HCT116 (cell line): ENCODE measurements at places on chromosomes 5 and 9. TPM values are rescaled to one million over a fixed set of nuclear protein-coding genes. Genes with fewer than 3 reads are reported as not detected.

IL9 gene
- not detected for total RNA-seq

EXOSC2 gene
- 71.5 TPM for total RNA-seq

MSANTD3 gene
- 31.3 TPM for total RNA-seq

ZNF169 gene
- total RNA-seq: 5.4 TPM

ADCY2 gene
- 0.15 TPM for total RNA-seq

MEF2C gene
- 13.0 TPM for total RNA-seq

PTGR1 gene
- total RNA-seq: 53.9 TPM

BHMT gene
- total RNA-seq: 0.44 TPM

CEL gene
- 6.9 TPM for total RNA-seq

RGS7BP gene
- not detected for total RNA-seq

DNA sequence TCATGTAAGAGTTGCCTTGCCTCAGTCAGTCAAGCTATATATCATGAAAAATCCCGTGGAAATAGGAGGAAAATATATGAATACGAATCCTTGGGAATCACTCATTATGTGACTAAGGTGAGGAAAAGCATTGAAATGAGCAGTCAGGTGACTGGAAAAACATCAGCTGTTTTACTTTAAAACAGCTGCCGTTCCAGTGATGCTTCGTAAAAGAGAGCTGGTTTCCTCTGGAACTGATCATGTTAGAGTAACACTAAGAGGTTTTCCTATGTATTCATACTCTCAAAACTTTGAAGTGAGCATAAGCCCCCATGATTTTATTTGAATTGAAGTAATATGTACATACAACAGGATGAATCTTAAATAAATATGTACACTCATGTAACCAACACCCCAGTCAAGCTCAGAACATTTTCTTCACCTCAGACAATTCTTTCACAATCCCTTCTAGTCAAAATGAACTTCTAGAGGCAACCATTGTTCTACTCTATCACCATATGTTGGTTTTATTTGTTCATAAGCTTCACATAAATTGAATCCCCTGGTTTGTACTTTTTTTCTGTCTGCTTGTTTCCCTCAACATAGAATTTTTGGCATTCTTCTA, 107.7 kb downstream of the SLC25A46 start:
- no peaks in the 10 kb centered on the region for H3K4me1 ChIP-seq
- no peak overlapping the region for H3K27ac ChIP-seq
- H3K27me3 ChIP-seq: no peaks in the 10 kb centered on the region
- no peaks in the 10 kb centered on the region for H3K36me3 ChIP-seq
- no peak for DNase-seq

DNA sequence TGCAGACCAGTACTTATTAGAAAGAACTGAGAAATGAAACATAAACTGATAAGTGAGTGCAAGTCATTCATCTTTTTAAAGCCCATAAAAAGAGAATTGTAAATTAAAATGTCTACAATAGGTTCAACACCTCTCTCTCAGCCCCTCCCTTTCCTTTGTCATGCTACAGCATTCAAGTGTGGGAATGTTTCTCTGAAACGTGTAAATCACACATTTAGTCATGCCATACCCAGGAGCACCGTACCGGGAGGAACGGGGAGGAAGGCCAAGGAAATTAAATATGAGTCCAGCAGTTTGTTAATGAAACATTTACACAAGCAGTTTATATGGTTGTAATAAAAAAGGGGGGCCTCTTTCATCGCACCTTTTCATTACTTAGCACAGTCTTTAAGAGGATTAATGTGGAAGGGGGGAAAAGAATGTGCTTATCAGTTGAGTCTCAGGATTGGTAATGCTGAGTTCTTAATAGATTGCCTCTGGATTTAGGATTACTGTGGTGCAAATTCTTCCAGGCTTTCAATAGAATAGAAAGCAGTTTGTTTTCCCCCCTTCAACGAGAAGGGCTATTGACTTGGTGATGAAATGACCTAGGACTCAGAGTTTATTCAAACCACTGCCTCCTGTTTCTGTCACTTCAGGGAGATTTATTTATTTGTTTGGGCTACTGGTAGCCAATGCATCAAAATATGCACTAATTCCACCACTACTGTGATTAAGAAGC, 176.0 kb upstream of the ZNF608 start:
- H3K27me3 ChIP-seq: no peaks in the 10 kb centered on the region
- no peaks in the 10 kb centered on the region for H3K36me3 ChIP-seq
- no peak overlapping the region for H3K27ac ChIP-seq
- no peak for DNase-seq
- H3K4me1 ChIP-seq: no peaks in the 10 kb centered on the region

DNA sequence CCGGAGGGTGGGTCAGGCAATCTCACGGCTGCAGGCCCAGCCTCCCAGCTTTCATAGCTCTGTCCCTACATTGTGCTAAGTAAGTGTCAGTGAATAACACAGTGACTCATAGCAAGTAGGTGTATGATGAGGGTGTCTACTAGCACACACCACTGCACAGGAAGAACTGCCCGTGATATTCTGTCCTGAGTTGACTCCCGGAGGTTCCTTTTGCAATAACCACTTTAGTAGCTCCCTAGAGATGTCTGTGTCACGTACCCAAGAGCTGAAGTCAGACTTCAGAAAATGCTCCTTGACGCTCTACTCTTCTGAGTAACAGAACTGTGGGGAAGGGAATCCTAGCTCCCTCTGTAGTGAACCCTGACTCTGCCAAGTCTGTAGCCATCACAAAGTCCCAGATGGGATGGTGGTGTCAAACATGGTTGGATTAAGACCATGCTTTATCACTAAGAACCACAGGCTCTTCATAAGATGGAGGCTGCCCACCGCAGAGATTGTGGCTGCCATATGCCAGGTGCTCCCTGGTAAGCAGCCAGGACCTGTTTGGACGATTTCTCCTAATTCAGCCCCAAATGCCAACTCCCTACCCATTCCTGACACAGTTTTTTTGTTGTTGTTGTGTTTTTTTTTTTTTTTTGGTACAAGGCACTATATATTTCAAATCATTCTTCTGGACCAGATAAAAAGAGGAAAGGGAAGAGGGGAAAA, 352.6 kb upstream of the PANK3 start:
- no peaks in the 10 kb centered on the region for H3K4me1 ChIP-seq
- H3K27me3 ChIP-seq: peaks cover 70% of the 10 kb centered on the region
- H3K27ac ChIP-seq: no peak overlapping the region
- no peak for DNase-seq
- H3K4me3 ChIP-seq: no peak overlapping the region
- H3K36me3 ChIP-seq: no peaks in the 10 kb centered on the region

DNA sequence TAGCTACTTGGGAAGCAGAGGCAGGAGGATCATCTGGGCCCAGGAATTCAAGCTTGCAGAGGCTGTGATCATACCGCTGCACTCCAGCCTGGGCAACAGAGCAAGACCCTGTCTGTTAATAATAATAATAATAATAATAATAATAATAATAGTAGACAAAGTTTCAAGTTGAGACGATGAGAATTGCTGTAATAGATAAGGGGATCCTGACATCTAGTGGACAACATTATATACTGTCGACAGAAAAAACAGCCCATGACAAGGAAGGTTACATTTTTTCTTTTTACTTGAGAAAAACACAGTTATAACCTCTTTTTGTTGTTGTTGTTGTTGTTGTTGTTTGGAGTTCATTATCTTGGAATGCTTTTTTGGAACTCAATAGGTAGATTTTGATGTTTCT, 35.3 kb downstream of the NDFIP1 start:
- peak; percentile 32 for DNase-seq
- no peak overlapping the region for H3K4me3 ChIP-seq
- peaks cover 13% of the 10 kb centered on the region for H3K36me3 ChIP-seq

- H3K4me1 ChIP-seq: peaks cover 85% of the 10 kb centered on the region
- H3K36me3 ChIP-seq: no peaks in the 10 kb centered on the region
- DNase-seq: peak; percentile 98
- H3K27ac ChIP-seq: peak overlapping the region; percentile 65
- no peaks in the 10 kb centered on the region for H3K27me3 ChIP-seq
These were observed 78.9 kb upstream of the RPS23 start for GRCh38 chr5:82356808-82357671.

DNA sequence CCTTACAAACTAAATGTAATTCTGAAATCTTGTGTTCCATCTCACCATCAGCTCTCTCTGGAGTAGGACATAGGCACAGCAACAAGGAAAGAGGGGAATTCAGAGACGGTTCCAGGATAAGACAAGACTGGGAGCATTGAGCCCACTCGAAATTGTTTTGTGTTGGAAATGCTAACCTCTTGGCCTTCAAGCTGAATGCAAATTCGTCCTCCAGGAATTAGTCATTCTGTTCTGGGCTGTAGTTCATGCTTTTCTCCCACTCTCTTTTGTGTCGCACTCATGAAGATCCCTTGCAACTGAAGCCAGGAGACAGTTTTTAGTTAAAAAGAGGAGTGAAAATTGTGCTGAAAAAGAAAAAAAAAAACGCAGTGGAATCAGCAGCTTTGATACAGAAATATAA, 121.7 kb upstream of the SEMA6A start:
- DNase-seq: no peak
- no peak overlapping the region for H3K27ac ChIP-seq
- H3K36me3 ChIP-seq: no peaks in the 10 kb centered on the region
- no peak overlapping the region for H3K4me3 ChIP-seq

DNA sequence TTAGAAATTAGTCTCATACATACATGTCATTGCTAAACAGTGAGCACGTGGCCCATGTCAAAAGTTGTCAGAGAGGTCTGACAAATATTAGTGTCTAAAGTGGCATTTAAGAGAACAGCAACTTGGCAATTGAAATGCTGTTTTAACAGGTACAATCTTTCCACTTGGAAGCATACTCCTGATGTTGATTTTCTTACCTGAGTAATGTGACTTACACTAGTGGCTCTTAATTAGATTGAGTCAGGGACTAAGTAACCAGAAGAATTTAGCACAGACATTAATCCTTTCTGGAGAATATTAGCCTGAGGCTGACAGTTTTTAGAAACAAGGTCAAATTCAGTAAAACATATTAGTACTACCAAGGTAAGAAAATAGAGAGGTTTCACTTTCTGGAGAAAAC, 357.0 kb upstream of the ZNF608 start:
- no peaks in the 10 kb centered on the region for H3K27me3 ChIP-seq
- no peak overlapping the region for H3K27ac ChIP-seq
- DNase-seq: no peak
- H3K4me3 ChIP-seq: no peak overlapping the region
- H3K4me1 ChIP-seq: no peaks in the 10 kb centered on the region

DNA sequence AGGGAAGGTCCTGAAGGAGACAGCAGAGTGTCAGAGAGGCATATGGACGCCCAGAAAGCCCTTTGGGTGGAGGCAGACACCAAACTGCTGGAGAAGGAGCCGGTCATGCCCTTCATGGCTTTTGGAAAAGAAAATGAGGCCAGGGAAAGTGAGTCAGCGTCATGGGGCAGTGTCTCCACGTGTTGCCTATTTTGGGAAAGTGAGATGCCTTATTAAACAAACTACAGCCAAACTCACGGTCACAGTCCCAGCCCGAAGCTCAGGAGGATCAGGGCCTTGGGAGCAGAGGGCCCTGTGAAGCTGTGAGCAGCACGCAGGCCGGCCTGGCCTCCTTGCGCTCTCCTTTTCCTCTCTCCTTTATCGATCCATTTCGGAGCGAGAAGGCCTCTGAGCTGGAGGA, 25.0 kb downstream of the RGS3 start:
- no peaks in the 10 kb centered on the region for H3K4me1 ChIP-seq
- no peaks in the 10 kb centered on the region for H3K27me3 ChIP-seq
- peaks cover 48% of the 10 kb centered on the region for H3K36me3 ChIP-seq
- H3K27ac ChIP-seq: no peak overlapping the region
- no peak overlapping the region for H3K4me3 ChIP-seq
- no peak for DNase-seq

- H3K27ac ChIP-seq: no peak overlapping the region
- no peaks in the 10 kb centered on the region for H3K4me1 ChIP-seq
- H3K36me3 ChIP-seq: no peaks in the 10 kb centered on the region
- peaks cover 67% of the 10 kb centered on the region for H3K27me3 ChIP-seq
- H3K4me3 ChIP-seq: no peak overlapping the region
These were observed 387.3 kb downstream of the YTHDC2 start for GRCh38 chr5:113900816-113901215.

- no peak overlapping the region for H3K4me3 ChIP-seq
- no peaks in the 10 kb centered on the region for H3K27me3 ChIP-seq
- no peak overlapping the region for H3K27ac ChIP-seq
- no peaks in the 10 kb centered on the region for H3K4me1 ChIP-seq
- no peak for DNase-seq
These were observed 68.5 kb downstream of the TEX10 start for GRCh38 chr9:100284247-100284646.

GRCh38 chr9:34957492-34958410, at the start of gene PHF24:
Gene PHF24, plus strand, starts transcription at chr9:34958285. Its CDS starts 13,014 bp downstream, at chr9:34971299.
- H3K4me1 ChIP-seq: no peaks in the 10 kb centered on the region
- peaks cover 39% of the 10 kb centered on the region; the same call in 1 of the 2 replicates for H3K27me3 ChIP-seq
- no peak for DNase-seq
- H3K4me3 ChIP-seq: no peak within 1 kb of the TSS

DNA sequence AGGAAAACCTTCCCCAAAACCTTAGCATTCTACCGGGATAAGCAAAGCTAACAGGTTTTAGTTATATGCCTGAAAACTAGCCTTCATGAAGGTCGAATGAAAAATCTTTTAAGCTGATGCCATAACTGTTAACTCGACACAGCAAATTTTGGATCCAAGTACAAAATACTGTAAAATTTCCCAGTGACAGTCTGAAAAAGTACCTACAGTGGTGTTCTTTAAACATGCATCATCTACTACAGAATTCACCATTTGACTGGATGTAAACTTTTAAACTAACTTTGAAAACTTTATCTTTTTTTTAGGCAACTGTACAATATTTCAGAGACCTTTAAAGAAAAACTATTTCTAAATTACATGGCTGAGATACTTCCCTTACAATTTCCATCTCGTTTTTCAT, 791 bp downstream of the RAPGEF6 start:
- H3K4me3 ChIP-seq: peak overlapping the region; percentile 85
- no peaks in the 10 kb centered on the region for H3K36me3 ChIP-seq
- H3K4me1 ChIP-seq: peaks cover 8% of the 10 kb centered on the region
- H3K27ac ChIP-seq: peak overlapping the region; percentile 88
- no peaks in the 10 kb centered on the region for H3K27me3 ChIP-seq

GRCh38 chr9:7976167-7976755, 176.7 kb upstream of the DMAC1 start:
- H3K4me1 ChIP-seq: no peaks in the 10 kb centered on the region
- no peak overlapping the region for H3K27ac ChIP-seq
- no peaks in the 10 kb centered on the region for H3K27me3 ChIP-seq
- no peak overlapping the region for H3K4me3 ChIP-seq
- H3K36me3 ChIP-seq: no peaks in the 10 kb centered on the region

DNA sequence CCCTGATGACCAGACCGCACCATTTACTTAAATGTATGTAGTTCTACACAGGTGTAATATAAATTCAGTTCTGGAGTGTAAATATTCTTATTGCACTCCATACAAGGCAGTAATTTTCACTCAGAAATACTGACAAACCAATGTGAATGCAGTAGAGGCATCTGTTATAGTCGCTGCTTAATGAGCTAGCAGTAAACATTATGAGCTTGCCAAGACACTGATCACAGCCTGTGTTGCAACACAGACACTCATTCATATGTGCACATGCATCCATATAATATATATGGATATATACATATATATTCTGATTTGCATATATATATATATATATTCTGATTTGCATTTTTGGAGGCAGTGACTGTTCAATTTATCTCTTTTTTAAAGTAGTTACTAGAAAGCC, 435.1 kb upstream of the ST8SIA4 start:
- no peak overlapping the region for H3K27ac ChIP-seq
- no peak for DNase-seq
- no peak overlapping the region for H3K4me3 ChIP-seq
- no peaks in the 10 kb centered on the region for H3K4me1 ChIP-seq
